ENCODE measurements at places on chromosomes 16 and 17.

DNA sequence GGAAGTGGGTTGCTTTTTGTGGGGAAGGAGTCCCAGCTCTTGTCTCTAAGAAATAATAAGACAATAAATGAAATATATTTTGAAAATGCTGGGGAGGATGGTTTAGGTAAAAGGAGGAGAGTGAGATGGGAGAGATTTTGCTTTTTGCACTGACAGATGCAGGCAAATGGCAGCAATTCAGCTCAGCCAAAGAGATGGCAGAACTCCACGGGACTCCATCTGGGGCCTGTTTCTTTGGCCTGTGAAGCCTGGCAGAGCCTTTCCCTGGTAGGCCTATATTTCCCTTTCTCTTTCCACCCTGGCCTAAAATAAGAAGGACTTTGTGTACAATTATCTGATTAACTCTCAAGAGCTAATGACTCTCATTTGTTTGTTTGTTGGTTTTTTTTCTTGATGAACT lies 1525.1 kb downstream of the CDH11 start:
- no peak for DNase-seq

DNA sequence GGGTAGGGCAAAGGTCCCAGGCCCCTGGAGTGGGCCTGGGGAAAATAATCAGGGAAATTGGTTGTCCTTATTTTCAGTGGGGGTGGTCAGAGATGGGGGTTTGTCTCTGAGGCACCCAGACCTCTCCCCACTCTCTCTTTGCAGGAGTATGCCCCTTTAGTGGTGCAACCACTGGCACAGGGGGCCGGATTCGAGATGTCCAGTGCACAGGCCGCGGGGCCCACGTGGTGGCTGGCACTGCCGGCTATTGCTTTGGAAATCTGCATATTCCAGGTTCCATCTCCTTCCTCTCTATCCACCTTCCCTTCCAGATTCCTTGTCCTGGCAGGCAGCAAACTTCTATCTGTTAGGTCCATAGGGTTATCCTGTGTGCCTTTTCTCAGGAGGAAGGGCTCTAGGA lies 7.6 kb downstream of the PFAS start:
- DNase-seq = no peak

GRCh38 chr17:60971515-60972369 lies 294.1 kb downstream of the BCAS3 start:
- peak; percentile 15 for DNase-seq

DNA sequence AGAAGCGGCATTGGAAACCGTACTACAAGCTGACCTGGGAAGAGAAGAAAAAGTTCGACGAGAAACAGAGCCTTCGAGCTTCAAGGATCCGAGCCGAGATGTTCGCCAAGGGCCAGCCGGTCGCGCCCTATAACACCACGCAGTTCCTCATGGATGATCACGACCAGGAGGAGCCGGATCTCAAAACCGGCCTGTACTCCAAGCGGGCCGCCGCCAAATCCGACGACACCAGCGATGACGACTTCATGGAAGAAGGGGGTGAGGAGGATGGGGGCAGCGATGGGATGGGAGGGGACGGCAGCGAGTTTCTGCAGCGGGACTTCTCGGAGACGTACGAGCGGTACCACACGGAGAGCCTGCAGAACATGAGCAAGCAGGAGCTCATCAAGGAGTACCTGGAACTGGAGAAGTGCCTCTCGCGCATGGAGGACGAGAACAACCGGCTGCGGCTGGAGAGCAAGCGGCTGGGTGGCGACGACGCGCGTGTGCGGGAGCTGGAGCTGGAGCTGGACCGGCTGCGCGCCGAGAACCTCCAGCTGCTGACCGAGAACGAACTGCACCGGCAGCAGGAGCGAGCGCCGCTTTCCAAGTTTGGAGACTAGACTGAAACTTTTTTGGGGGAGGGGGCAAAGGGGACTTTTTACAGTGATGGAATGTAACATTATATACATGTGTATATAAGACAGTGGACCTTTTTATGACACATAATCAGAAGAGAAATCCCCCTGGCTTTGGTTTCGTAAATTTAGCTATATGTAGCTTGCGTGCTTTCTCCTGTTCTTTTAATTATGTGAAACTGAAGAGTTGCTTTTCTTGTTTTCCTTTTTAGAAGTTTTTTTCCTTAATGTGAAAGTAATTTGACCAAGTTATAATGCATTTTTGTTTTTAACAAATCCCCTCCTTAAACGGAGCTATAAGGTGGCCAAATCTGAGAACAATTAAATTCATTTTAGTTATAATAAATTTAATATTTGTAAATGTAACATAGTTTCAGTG lies 1.7 kb downstream of the HEXIM1 start:
- peak; percentile 44 for DNase-seq

DNA sequence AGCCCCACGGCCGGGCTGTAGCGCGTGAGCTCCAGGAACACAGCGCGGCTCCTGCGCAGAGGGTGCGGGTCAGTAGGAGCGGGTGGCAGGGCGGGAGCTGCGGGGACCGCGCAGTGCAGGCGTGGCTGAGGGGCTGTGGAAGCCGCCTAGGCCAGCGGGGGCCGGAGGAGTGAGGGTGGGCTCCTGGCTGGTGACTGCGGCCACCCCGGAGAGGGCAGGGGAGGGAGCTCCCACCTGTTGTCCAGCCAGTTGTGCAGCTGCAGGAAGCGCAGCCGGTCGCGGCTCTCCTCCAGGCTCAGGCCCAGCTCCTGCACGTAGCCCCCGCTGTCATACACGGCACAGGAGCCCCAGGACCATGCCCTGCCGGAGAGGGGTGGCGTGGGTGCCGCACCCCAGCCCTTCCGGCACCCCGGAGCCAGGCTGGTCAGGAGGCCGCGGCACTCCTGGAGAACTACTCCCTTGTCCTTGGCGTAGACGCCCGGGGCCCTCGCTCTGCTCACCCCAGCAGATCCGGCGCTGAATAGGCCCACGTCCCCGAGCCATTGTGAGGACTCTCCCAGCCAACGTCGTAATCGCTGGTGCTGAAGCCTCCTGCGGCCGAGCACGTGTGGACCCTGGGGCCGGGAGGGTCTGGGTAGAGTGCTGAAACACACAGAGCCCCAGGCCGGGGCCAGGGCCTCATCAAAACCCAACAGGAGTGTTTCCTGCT lies 43.9 kb downstream of the TSC2 start:
- no peak for DNase-seq
